Transverse colon (tissue), 4 donors: ENCODE measurements at places on chromosomes 3 and 15.

DNA sequence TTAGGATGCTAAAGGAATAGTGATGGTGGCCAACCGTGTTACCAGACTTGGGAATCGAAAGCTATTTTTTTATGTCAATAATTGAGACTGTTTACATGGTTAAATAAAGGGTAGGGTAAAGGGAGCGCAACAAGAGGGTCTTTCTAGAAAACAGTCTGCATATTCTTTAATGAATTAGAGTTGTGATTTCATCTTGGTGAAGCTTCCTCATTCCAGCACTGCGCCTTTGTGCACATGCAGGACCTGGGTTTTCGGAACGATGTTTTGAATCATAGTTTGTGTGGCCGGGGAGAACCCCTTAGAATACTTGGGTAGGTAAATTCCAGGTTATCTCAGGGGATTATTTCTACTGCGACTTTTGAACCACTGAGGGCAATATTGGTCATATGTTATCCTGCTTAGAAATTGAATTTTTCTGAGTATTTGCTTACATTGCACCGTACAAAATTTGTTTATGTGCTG, 1.3 kb downstream of the PIK3CA start:
- DNase-seq = no peak

DNA sequence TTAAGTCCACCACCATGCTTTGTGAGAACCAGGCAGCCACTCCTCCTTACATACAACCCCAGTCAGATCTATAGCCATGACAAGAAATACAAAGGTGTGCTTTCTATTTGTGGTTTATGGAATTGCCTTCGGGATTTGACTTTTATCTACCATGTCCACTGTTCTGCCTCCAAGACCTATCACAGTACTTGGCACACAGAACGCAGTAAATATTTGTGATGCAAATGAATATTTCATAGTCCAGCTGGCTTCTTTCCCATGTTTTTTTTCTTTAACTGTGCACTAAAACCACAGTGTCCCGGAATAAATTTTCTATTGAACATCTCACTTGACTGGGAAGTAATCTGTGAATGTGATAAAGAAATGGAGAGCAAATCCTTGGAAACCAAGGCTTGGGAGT, 314.7 kb downstream of the RORA start:
- DNase-seq = no peak

- no peak for DNase-seq
These were observed 144.6 kb downstream of the LPP start for GRCh38 chr3:188298585-188298984.

DNA sequence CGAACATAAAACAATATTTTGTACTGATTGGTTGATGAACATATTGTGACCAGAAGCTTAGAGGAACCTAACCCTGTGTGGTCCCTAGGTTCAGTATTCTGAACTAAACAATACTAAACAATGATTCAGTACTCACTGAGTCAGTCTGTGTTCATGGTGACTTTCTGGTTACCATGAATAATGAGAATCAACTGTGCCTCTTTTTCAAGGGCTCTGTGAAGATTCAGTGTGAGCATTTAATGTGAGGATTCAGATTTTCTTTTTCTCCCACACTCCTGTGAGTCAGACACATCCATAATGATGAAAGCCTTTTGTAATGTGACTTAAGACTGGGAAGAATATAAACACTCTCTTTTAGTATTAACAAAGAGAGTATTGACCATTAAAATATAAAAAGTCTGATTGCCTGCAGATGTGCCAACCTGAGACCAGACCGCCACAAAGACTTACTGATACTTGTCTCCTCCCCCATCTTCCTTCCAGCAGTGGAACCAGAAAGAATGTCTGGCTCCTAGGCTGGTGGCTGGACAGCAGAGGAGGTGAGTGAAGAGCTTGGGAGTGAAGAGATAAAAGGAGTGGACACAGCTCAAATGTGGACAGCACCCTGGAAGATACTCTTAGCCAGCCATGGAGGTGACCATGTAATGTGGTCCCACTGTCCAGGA, 17.6 kb upstream of the ACTL6A start:
- DNase-seq = no peak

GRCh38 chr3:4741106-4741403, 238.2 kb upstream of the BHLHE40 start:
- DNase-seq = no peak

- peak; percentile 41 for DNase-seq
These were observed 3.9 kb upstream of the SEMA3B start for GRCh38 chr3:50264964-50265485.

GRCh38 chr3:72523429-72524151, 324.7 kb downstream of the SHQ1 start:
- peak; percentile 45 for DNase-seq

GRCh38 chr3:83662381-83662960, 1296.3 kb upstream of the CADM2 start:
- DNase-seq = no peak

DNA sequence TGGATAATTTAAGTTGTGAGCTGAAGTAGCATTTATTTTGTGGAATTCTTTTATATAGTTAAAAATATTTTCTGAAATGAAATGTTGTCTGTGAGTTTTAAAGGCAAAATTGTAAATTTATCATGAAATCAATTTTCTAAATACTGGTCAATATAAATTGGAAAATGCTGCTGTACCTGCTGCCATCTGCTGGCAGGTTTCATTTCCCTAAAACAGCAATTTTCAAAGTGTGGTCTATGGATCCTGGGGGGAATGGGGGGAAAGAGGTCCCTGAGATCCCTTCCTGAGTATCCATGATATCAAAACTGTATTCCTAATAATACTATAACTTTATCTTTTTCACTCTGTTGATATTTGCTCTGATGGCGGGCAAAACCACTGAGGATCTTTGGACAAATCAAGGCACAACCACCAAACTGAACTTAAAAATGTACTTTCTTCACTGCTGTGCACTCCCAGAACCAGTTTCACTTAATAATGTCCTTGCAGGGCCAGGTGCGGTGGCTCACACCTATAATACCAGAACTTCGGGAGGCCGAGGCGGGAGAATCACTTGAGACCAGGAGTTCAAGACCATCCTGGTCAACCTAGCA, 17.2 kb upstream of the CCR4 start:
- no peak for DNase-seq

- no peak for DNase-seq
These were observed 445.9 kb downstream of the UNC13C start for GRCh38 chr15:54424171-54424570.

- no peak for DNase-seq
These were observed 115.4 kb downstream of the OXNAD1 start for GRCh38 chr3:16380421-16380820.

DNA sequence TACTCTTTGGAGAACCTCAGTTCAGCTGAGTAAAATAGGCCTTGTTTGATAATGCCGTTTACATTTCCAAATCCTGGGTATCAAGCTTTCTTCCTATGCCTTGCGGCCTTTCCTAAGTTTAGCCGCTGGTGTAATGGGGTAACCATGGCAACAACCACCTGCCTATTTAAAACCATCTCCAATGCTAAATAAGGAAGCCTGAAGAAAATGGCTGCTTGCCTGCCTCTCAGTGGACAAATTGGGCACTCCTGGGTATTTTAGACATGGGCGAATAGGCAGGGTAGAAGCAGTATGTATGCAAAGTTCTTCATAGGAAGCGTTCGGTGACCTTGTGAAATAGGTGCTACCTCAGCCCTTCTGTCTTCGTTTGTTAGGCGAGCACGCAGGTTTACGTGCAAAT, 122.7 kb downstream of the DGKG start:
- no peak for DNase-seq

DNA sequence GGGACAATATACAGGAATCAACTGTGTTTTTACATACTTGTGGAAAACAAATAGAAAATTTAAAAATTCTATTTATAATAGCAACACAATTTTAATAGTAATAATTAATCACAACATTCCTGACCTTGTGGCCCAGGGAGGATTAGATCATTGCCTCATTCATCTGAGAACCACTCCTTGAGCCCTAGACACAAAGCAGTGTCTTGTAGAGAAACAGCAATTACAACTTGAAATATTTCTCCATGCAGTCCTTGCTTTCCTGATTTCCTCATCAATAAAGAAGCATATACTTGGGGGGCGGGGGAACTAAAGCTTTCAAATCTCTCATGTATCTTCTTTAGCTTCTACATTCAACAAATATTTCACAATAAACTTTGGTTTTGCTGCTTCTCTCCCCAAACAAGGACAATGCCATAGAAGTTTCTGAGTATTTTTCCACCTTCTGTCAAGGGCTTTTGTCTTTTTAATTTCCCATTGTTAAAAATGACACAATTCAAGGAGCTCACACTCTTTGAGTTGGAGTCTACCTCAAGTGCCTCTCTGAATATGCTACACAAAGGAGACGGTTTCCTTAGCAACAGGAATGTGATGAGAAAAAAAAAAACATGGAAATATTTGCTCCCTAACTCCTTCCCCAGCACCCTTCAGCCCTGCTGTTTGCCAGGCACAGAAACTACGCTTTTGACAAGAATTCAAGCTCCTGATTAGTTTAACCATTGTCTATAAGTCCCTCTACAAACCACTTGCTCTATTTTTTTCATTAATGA, 118.8 kb downstream of the ARPP21 start:
- no peak for DNase-seq

DNA sequence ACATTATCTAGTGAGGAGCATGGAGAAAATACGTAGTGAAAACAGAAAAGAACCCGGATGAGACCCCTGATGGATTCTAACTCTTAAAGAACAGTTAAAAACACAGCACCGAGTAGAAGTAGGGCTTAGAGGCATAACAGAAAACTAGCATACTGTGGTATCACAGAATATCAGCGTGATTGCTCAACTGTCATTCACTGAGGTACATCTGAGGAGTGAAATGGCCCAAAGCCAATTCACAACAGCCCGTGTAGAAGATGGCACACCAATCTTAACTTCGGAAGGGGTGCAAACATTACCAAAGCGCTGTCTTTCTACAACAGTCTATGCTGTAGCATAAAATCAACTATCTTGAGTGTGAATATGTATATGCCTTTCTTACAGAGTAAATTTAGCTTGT, 1.8 kb downstream of the CLASP2 start:
- DNase-seq = no peak

GRCh38 chr3:58693940-58694850, 27.6 kb upstream of the FAM3D start:
- no peak for DNase-seq

- no peak for DNase-seq
These were observed 259.6 kb downstream of the STXBP5L start for GRCh38 chr3:121167374-121168139.

DNA sequence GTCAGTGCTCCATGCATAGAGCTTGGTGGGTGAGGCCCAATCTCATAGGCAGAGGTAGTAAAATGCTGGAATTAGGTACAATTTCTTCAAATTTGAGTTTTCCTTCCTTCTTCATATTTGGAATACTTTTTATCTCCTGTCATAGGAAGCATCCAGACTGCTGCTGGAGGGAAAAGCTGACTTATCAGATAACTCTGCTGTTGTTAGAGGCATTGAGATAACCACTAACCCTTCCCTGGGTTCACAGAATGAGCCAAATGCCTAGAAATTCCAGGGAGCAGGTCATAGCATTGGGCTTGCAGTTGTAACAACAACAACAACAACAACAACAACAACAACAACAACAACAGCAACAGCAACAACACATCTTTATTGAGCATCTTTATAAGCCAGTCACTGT, 332.7 kb downstream of the PDCD6IP start:
- DNase-seq = no peak

- no peak for DNase-seq
These were observed 158.1 kb upstream of the CTDSPL start for GRCh38 chr3:37703626-37704025.

- no peak for DNase-seq
These were observed 62.6 kb downstream of the DOCK3 start for GRCh38 chr3:50737193-50737905.

GRCh38 chr3:70822669-70823068, 510.2 kb upstream of the MDFIC2 start:
- DNase-seq = no peak

DNA sequence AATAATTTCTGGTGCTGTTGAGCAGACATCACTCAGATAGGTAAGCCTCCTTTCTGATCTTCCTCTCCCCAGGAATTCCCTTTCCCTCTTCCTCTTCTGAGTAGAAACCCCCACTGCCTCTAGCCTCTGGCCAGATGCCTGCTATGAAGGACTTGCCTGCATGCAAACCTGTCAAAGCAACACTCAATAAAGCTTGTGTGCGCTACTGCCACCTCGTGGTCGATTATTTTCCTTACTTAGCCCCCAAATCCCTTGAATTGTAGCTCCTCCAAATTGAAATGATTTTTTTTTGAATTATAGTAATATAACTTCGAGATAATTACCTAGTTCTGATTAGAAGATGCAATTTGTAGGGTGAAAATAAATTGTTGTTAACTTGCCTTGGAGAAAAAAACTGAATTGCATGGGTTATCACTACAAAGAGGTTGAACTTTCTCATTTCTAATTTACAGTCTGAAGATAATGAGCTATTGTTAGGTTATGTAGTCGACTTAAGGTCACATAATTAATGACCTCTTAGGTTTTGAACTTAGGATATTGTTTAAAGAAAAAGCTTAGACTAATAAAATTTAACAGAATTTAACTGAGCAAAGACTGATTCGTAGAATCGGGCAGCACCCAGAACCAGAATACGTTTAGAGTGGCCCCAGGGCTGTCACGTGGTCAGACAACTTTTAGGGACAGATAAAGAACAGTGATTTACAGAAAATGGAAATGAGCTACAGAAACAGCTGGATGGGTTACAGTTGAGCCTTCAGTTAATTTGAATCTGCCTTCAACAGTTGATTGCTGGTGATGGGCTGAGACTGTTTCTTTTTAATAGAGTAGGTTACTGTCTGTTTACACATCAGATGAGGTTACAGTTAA, 269.3 kb downstream of the ARPP21 start:
- peak; percentile 29 for DNase-seq

GRCh38 chr3:81579744-81580143, 181.7 kb downstream of the GBE1 start:
- no peak for DNase-seq

DNA sequence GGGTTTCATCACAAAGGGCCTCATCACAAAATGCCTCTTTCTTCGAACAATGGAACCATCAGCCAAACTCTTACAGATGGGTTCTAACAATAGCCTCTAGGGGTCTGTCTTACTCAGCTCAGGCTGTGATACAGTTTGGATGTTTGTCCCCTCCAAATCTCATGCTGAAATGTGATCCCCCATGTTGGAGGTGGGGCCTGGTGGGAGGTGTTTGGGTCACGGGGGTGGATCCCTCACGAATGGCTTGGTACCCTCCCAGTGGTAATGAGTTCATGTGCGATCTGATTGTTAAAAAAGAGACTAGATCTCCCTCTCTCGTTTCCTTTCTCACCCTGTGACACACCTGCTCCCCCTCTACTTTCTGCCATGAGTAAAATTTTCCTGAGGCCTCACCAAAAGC, 47.9 kb upstream of the LIPC start:
- no peak for DNase-seq

DNA sequence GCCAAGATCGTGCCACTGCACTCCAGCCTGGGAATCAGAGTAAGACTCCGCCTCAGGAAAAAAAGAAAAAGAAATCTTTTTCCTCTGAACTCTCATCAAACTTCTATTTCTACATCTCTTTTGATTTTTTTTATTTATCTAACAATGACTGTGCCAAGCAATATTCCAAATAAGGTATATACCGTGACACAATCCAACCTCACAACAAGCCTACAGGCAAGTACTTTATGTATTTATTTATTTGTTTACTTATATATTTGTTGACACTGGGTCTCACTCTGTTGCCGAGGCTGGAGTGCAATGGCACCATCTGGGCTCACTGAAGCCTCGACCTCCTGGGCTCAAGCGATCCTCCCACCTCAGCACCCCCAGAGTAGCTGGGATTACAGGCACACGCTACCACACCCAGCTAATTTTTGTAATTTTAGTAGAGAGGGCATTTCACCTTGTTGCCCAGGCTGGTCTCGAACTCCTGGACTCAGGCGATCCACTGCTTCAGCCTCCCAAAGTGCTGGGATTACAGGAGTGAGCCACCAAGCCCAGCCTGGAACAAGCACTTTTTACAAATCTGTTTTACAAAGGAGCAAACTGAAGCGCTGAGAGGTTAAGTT, 94.9 kb upstream of the CHD2 start:
- no peak for DNase-seq
